ENCODE measurements at places on chromosomes 1 and 21.

GRCh38 chr1:153428073-153428638, 11.8 kb downstream of the S100A7A start:
- H3K27me3 ChIP-seq: peaks cover 29% of the 10 kb centered on the region
- no peak overlapping the region for H3K4me3 ChIP-seq
- no peaks in the 10 kb centered on the region for H3K36me3 ChIP-seq
- no peaks in the 10 kb centered on the region for H3K4me1 ChIP-seq
- DNase-seq: no peak

DNA sequence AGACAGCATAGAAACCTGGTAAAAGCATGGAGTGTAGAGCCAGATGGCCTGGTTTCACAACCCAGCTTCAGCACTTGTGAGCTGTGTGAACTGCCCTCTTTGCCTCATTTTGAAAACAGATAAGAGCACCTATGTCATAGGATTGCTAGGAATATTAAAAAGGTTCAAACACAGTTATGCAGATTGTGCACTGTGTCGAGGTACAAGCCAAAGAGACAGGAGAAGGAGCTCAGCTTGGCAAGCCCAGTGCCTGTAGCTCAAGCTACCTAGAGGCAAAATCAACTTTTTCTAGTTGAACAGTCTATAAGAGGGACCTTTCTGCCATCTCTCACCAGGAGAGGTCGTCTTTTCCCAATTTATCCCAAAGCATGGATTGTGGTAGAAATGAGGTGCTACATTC, 5.0 kb downstream of the CHODL start:
- no peaks in the 10 kb centered on the region for H3K36me3 ChIP-seq
- H3K4me1 ChIP-seq: no peaks in the 10 kb centered on the region
- no peak overlapping the region for H3K4me3 ChIP-seq
- H3K27ac ChIP-seq: no peak overlapping the region

DNA sequence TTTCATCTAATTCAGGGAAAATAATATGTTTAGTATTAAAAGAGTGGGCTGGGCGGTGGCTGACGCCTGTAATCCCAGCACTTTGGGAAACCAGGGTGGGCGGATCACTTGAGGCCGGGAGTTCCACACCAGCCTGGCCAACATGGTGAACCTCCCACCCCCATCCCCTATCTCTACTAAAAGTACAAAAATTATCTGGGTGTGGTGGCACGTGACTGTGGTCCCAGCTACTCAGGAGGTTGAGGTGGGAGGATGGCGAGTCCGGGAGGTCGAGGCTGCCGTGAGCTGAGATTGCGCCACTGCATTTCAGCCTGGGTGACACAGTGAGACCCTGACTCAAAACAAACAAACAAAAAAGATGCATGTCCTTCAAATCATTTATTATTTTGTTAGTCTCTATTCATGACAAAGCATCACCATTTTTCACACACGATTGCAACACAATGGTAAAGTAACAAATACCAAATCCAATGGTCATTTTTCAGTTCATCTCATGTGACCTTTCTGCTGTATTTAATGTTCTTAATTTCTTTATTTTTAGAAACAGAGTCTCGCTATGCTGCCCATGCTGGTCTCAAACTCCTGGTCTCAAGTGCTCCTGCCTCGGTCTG, 1.0 kb downstream of the MSH4 start:
- H3K4me3 ChIP-seq: no peak overlapping the region
- H3K27ac ChIP-seq: peak overlapping the region; percentile 44
- no peaks in the 10 kb centered on the region for H3K27me3 ChIP-seq
- peaks cover 44% of the 10 kb centered on the region for H3K36me3 ChIP-seq
- no peaks in the 10 kb centered on the region for H3K4me1 ChIP-seq

DNA sequence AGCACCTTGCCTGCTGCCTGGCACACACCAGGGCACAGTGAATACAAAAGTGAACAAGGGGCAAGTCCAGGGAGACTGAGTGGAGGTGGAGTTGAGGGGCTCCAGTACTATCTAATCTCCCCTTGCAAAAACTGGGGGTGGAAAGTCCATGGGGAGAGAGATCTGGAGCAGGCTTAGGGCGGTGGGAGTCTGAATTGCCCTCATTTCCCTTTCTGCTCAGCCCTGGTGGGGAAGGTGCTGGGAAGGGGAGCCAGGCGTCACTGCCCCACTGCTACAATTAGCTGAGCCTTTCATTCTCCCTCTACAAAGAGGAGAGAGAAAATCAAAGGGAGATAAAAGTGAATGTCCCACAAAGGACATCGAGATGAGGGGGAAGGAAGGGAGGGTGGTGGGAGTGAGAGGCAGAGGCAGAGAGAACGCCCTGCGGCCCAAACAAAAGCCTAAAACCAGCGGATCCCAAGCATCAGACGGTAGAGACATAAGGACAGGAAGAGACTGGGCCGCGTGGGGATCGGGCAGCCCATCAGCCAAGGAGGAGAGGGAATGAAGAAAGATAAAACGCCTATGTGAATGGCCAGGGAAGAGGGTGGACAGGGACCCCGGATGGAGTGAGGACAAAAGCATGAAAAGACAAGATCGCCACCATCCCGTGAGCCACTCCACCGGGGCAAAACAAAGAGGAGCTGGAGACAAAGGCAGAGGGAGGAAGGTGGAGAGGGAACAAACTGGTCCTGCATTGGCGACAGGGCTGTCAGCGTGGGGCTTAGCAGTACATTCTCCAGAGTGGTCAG, 46.8 kb upstream of the SOX13 start:
- no peak for DNase-seq
- H3K27me3 ChIP-seq: peaks cover 22% of the 10 kb centered on the region
- no peaks in the 10 kb centered on the region for H3K36me3 ChIP-seq
- H3K4me3 ChIP-seq: no peak overlapping the region
- no peak overlapping the region for H3K27ac ChIP-seq

GRCh38 chr1:112971006-112971405, 15.0 kb upstream of the SLC16A1 start:
- H3K36me3 ChIP-seq: peaks cover 51% of the 10 kb centered on the region
- H3K4me3 ChIP-seq: no peak overlapping the region
- H3K27ac ChIP-seq: no peak overlapping the region
- DNase-seq: no peak
- no peaks in the 10 kb centered on the region for H3K27me3 ChIP-seq

DNA sequence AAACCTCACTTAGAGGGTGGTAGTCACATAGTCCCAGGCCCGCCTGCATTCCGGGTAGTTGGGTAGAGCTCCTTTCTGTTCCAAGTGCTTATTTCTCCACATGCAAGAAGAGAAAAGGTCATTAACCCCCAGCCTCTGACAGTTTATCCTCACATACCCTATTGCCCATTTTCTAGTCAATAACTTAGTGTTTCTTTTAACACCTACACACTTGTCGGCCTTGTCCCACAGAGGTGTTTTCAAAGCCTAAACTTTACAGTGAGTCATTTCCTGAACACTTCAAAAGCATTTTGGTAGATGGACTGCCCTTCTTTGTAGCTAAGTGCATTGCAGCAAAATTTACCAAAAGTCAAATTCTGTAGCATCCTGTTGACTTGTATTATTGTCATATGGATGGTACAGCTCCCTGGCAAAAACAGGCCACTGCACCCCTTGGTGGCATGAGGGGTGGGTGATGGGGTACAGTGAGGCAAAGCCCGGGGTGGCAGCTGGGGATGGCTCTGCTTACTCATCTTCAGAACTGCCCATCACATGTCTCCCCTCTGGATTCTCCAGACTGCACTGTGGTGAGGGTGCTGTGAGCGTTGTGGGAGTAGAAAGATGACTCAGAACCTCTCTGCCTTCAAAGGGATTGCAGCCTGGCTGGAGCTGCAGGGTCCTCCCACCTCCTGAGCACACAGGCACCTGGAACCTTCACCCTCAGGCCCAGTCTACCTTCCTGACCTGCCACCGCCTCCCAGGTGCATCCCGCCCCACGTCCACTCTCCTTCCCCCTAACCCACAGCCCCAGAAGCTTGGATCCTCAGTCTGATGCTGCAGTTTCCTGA, 45.8 kb upstream of the DMRTB1 start:
- H3K36me3 ChIP-seq: no peaks in the 10 kb centered on the region
- H3K27ac ChIP-seq: no peak overlapping the region
- no peak overlapping the region for H3K4me3 ChIP-seq
- peaks cover 8% of the 10 kb centered on the region for H3K4me1 ChIP-seq

- no peaks in the 10 kb centered on the region for H3K36me3 ChIP-seq
- peak overlapping the region; percentile 70 for H3K27ac ChIP-seq
- no peak overlapping the region for H3K4me3 ChIP-seq
- peaks cover 7% of the 10 kb centered on the region for H3K27me3 ChIP-seq
- DNase-seq: no peak
- H3K4me1 ChIP-seq: peaks cover 55% of the 10 kb centered on the region
Measured at GRCh38 chr1:12053752-12054548, 9.2 kb upstream of the TNFRSF8 start.

- no peak overlapping the region for H3K4me3 ChIP-seq
- no peaks in the 10 kb centered on the region for H3K36me3 ChIP-seq
- H3K4me1 ChIP-seq: no peaks in the 10 kb centered on the region
- H3K27ac ChIP-seq: no peak overlapping the region
- peaks cover 10% of the 10 kb centered on the region for H3K27me3 ChIP-seq
- DNase-seq: no peak
Measured at GRCh38 chr1:220550811-220551399, 23.0 kb downstream of the MARK1 start.

- DNase-seq: no peak
- no peaks in the 10 kb centered on the region for H3K4me1 ChIP-seq
- H3K36me3 ChIP-seq: no peaks in the 10 kb centered on the region
- no peak overlapping the region for H3K27ac ChIP-seq
- peaks cover 15% of the 10 kb centered on the region for H3K27me3 ChIP-seq
- no peak overlapping the region for H3K4me3 ChIP-seq
Measured at GRCh38 chr1:47752559-47752958, 244.6 kb downstream of the TRABD2B start.

DNA sequence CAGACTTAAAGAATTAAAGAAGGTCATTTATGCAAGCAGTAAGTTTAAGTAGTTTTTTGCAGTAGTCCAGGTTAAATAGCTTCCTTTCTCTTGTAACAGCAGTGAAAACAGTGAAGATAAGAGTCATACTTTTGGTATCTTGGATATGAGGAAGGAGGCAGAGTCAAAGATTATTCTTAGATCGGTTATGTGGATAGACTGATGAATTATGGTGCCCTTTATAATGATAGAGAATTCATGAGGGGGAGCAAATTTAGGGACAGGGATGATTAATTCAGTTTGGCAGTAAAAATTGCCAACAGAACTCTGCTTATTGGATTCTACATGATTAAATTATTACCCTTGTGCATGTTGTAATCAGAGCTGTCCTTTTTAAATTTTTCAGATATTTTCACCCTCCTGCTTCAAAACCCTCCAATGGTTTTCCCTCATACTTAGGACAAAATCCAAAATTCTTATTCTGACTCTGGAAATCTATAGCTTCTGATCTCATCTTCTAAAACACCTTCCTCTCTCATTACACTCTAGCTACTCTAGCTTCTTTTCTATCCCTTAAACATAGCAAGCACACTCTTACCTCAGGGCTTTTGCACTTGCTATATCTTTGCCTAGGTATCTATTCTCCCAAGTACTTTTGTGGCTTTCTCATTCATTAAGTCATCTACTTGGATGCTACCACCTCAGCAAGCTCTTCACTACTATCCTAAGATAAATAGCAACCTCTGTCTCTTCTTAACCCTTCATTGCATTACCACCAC, 79.8 kb downstream of the PKN2 start:
- no peaks in the 10 kb centered on the region for H3K27me3 ChIP-seq
- peaks cover 2% of the 10 kb centered on the region for H3K4me1 ChIP-seq
- H3K36me3 ChIP-seq: peaks cover 45% of the 10 kb centered on the region

- H3K27me3 ChIP-seq: no peaks in the 10 kb centered on the region
- H3K4me1 ChIP-seq: no peaks in the 10 kb centered on the region
- no peaks in the 10 kb centered on the region for H3K36me3 ChIP-seq
- H3K4me3 ChIP-seq: no peak overlapping the region
- no peak for DNase-seq
- H3K27ac ChIP-seq: no peak overlapping the region
Measured at GRCh38 chr21:28133116-28133515, 859.6 kb downstream of the LTN1 start.

DNA sequence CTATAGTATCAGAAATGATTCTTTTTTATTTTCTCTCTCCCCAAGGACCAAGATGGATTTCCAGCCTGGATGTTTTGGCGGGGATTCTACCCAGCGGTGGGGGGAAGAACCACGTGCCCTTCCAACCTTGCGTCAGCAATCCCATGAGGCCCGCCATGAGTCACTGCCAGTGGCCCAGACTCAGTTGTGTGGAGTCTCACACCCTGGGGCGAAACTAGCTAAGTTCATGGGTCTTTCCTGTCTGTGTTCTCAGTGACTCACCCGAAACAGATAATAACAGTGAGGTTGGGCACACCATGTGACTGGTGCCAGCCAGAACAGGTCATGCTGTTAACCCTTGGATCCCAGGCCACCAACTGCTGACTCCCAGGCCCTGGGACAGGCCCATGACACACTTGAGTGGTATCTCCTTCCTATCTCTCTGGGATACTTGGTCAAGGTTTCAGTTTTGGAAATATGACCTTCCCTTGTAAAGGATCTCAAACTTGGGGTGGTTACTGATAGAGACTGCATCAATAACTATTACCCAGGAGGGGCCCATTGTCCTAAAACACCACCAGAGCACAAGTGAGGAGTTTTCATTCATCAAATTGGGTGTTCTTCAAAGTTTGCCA, 98.0 kb upstream of the DUSP10 start:
- peaks cover 3% of the 10 kb centered on the region for H3K36me3 ChIP-seq
- H3K27ac ChIP-seq: peak overlapping the region; percentile 88
- peaks cover 61% of the 10 kb centered on the region for H3K4me1 ChIP-seq

- no peaks in the 10 kb centered on the region for H3K27me3 ChIP-seq
- H3K27ac ChIP-seq: no peak overlapping the region
- no peak overlapping the region for H3K4me3 ChIP-seq
- peaks cover 10% of the 10 kb centered on the region for H3K36me3 ChIP-seq
Measured at GRCh38 chr1:56490619-56491018, 88.7 kb downstream of the PLPP3 start.

DNA sequence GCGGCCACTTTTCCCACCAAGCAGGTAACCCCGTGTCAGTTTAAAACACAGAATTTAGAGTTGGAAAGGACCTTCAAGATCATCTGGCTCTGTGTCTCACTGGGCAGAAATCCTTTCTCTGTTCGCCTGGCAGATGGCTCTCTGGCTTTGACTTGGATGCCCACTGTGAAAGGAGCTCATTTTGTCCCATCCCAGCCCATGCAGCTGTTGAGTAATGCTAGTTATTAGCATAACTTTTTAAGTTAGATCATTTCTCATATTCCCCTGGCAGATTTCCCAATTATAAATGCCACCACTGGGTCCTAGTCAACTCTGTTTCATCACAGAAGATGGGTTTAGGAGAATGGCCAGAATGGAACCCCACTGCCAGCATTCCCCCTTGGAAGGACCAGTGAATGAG, 55.9 kb downstream of the SLC35F3 start:
- H3K4me1 ChIP-seq: no peaks in the 10 kb centered on the region
- no peak for DNase-seq
- H3K36me3 ChIP-seq: no peaks in the 10 kb centered on the region

GRCh38 chr21:27548486-27548885, 581.6 kb upstream of the ADAMTS5 start:
- no peak for DNase-seq
- H3K27ac ChIP-seq: no peak overlapping the region
- H3K4me1 ChIP-seq: no peaks in the 10 kb centered on the region
- no peaks in the 10 kb centered on the region for H3K27me3 ChIP-seq
- H3K4me3 ChIP-seq: no peak overlapping the region

GRCh38 chr1:235035928-235036327, 92.7 kb downstream of the TOMM20 start:
- peaks cover 10% of the 10 kb centered on the region for H3K36me3 ChIP-seq
- H3K4me3 ChIP-seq: no peak overlapping the region
- H3K4me1 ChIP-seq: peaks cover 13% of the 10 kb centered on the region
- DNase-seq: no peak
- H3K27ac ChIP-seq: no peak overlapping the region

- H3K4me1 ChIP-seq: peaks cover 37% of the 10 kb centered on the region
- peaks cover 36% of the 10 kb centered on the region for H3K36me3 ChIP-seq
- peak overlapping the region; percentile 99 for H3K27ac ChIP-seq
- H3K4me3 ChIP-seq: peak overlapping the region; percentile 70
- DNase-seq: no peak
- H3K27me3 ChIP-seq: no peaks in the 10 kb centered on the region
Measured at GRCh38 chr1:226625832-226626576, 77.4 kb downstream of the STUM start.

Data from stimulated activated naive B cell treated with anti-CD40 and anti-IgM and Interleukin-4, amounts not matched to agents 10 μg/mL and 1 μg/mL and 100 μg/mL, for 72 hours (primary cell).